ENCODE measurements at places on chromosomes 12 and 14. TPM values are rescaled to one million over a fixed set of nuclear protein-coding genes. Genes with fewer than 3 reads are reported as not detected.

The PHC1 gene
- 3.7 TPM for total RNA-seq

The DAO gene
- total RNA-seq, result not detected

The LMNTD1 gene
- not detected for total RNA-seq

The OTOGL gene
- under 0.01 TPM for total RNA-seq

The CPM gene
- 7.1 TPM for total RNA-seq

The AVPR1A gene
- not detected for total RNA-seq

The KRT75 gene
- total RNA-seq, result 7.3 TPM

The NRXN3 gene
- total RNA-seq, result under 0.01 TPM
